ENCODE measurements at places on chromosomes 12 and 14. TPM values are rescaled to one million over a fixed set of nuclear protein-coding genes. Genes with fewer than 3 reads are reported as not detected.

GRCh38 chr14:47660158-47660557 lies 15.2 kb downstream of the MDGA2 start:
- no peaks in the 10 kb centered on the region for H3K27me3 ChIP-seq
- H3K36me3 ChIP-seq: no peaks in the 10 kb centered on the region
- no peak overlapping the region for H3K27ac ChIP-seq
- DNase-seq: no peak
- no peaks in the 10 kb centered on the region for H3K4me1 ChIP-seq

DNA sequence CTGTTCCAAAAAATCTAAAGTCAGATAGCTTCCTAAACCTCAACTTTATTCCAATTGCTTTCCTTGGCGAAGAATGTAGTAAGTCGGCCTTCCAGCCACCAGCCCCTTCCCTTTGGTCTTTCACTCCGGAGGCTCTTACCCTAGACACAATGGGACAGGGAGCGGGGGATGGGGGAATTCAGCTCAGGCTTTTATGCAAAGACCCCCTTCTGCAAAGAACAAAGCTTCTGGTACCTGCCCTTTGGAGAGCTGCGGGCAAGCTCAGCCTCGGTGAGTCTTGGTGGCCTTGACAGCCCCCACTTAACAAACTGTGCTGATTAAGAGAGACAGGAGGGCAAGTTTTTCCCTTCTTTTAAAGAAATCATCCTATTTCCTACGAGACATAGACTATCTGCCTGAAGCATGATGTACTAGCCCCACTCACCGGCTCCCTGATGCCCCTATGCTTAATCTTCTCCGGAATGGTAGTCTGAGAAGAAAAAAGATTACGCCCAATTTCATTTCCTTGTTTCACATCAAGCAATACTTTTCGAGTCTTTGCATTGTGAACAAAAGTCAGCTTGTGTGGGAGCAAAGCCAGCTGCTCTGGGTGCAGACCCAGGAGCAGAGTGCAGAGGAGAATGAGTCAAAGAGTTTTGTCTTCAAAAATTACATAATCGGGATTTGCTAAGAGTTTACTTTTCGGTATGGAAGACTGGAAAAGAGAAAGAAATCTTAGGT lies 1.5 kb upstream of the NANOG start:
- H3K27ac ChIP-seq: no peak overlapping the region
- no peak for DNase-seq
- no peaks in the 10 kb centered on the region for H3K4me1 ChIP-seq
- H3K36me3 ChIP-seq: no peaks in the 10 kb centered on the region
- H3K27me3 ChIP-seq: no peaks in the 10 kb centered on the region

DNA sequence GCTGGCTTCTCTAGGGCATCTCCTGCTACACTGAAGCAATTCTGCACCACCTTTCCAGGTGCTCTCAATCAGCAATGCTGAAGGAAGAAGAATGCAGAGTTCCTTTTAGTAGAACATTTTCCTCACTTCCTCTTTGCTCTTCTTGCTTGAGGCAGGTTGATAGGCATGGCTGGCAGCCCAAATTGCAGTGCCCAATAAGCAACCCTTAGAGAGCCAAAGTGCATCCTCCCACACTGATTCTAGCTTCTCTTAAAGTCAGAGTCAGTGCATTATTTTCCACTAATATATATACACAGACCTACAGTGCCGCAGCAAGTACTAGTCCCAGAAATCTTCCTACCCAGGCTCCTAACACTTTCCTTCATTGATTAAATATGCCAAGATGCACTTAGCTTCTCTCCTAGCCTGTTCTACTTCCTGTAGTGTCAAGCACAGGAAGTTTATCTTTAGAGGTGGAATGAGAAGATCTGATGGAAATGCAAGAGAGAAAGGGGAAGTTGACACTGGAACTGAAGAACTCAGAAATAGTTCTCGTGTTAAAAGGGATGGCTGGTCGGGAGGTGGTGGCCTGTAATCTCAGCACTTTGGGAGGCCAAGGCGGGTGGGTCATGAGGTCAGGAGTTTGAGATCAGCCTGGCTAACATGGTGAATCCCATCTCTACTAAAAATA lies 132.7 kb downstream of the SSPN start:
- H3K36me3 ChIP-seq: no peaks in the 10 kb centered on the region
- DNase-seq: peak; percentile 71
- peaks cover 13% of the 10 kb centered on the region for H3K4me1 ChIP-seq
- H3K27me3 ChIP-seq: no peaks in the 10 kb centered on the region
- peak overlapping the region; percentile 1 for H3K27ac ChIP-seq
- no peak overlapping the region for H3K4me3 ChIP-seq

DNA sequence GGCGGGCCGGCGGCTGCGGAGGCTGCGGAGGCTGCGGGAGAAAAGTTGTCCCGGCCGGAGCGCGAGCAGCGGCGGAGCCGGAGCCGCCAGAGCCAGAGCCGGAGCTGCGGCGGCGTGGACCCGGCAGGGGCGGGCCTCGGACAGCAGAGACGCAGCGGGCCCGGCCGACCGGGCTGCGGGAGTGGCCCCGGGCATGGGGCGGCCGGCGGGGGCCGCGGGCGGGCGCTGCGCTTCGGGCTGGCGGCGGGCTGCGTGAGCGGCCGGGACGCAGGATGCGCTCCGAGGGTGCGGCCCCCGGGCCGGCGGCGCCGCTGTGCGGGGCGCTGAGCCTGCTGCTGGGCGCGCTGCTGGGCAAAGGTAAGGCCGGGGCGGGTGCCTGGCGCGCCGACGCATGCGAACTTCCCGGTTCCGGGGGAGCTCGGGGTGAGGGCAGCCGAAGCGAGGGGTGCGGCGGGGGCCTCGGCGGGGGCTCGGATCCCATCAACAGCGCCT lies at the start of gene TMEM132C:
Gene TMEM132C (plus strand): TSS at position 40 of the 492 bp plus-strand sequence. CDS start 233 bp downstream, at position 273.
- no peaks in the 10 kb centered on the region for H3K27me3 ChIP-seq
- no peak within 1 kb of the TSS for H3K4me3 ChIP-seq
- H3K27ac ChIP-seq: no peak within 1 kb of the TSS
- H3K4me1 ChIP-seq: no peaks in the 10 kb centered on the region

- peak overlapping the region; percentile 85 for H3K4me3 ChIP-seq
- H3K36me3 ChIP-seq: peaks cover 13% of the 10 kb centered on the region
- peak overlapping the region; percentile 76 for H3K27ac ChIP-seq
Measured at GRCh38 chr12:67649261-67649569, 670 bp downstream of the DYRK2 start.

- no peak overlapping the region for H3K27ac ChIP-seq
- no peaks in the 10 kb centered on the region for H3K4me1 ChIP-seq
- DNase-seq: no peak
- H3K4me3 ChIP-seq: no peak overlapping the region
- H3K27me3 ChIP-seq: peaks cover 3% of the 10 kb centered on the region
Measured at GRCh38 chr12:52754135-52754534, 23.0 kb downstream of the KRT76 start.

DNA sequence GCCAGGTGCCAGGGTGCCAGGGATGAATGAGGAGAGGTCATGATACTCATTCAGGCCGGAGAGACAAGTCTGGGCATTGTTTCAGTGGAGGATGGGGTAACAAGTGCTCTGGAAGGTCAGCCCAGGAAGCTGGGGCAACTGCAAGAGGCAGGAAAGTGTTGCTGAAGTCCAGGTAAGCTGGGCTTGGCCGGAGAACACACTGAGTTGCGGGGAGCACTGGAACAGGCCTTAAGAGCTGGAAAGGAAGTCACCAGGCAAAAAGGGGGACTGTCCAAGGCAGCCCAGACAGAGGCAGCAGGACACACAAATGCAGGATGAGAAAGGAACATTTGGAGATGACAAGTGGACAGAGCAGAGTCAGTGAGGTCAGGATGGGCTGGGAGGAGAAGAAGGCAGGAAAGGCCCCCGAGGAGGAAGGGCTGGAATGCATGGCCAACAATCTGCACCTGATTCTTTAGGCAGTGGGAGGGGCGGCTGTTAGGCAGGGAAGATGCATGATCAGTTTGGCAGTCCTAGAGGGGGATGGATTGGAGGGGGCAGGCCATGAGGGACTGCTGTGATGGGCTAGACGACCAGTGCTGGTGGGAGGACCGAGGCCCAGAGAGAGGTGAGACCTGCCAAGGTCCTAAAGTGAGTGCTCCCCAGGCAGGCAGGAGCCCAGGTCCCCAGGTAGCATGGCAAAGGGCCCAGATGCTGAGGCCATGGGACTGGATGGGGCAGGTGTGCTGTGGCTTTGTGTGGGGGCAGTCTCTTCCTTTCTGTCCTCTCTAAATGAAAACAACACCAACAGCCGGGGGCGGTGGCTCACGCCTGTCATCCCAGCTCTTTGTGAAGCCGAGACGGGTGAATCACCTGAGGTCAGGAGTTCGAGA lies 17.2 kb upstream of the HHIPL1 start:
- no peak overlapping the region for H3K27ac ChIP-seq
- peaks cover 4% of the 10 kb centered on the region for H3K4me1 ChIP-seq
- H3K4me3 ChIP-seq: no peak overlapping the region
- H3K36me3 ChIP-seq: no peaks in the 10 kb centered on the region
- H3K27me3 ChIP-seq: no peaks in the 10 kb centered on the region

- H3K27me3 ChIP-seq: no peaks in the 10 kb centered on the region
- H3K36me3 ChIP-seq: no peaks in the 10 kb centered on the region
- no peak for DNase-seq
- no peak overlapping the region for H3K4me3 ChIP-seq
Measured at GRCh38 chr14:52080158-52080800, 11.4 kb upstream of the NID2 start.

DNA sequence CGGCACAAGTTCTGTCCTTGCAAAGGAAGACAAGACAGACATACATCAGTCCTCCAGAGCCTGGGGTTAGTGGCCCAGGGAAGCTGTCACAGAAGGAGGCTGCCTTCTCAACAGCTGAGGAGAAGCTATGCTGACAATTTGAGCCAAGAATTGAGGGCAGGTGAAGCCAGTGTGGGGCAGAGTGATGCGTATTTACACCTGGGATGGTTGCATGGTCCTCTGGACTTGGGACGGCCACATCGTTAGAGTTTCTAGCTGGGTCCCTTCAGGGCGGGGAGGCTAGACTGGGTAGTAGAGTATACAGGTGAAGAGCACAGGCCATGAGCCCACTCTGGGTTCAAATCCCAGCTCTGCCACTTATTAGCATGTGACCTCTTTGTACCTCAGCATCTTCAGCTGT lies 16.5 kb downstream of the KRT85 start:
- no peak overlapping the region for H3K27ac ChIP-seq
- H3K36me3 ChIP-seq: no peaks in the 10 kb centered on the region
- H3K4me1 ChIP-seq: no peaks in the 10 kb centered on the region
- DNase-seq: no peak

DNA sequence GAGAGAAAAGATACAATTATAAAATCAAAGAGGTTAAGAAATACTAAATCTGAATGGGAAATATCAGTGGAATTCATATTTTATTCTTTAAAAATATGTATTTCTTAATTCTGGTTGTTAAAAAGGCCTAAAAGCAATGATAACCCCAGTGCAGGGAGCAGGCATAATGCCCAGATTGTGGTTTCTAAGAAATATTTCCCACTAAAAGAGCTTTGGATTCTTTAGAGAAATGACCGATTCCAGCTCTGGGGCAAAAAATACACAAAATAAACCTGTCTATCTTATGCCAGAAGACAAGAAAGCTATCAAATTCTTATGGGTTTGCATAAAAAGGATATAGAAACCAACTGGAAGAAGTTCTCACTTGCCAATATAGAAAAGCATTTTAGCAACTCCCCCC lies 71.6 kb downstream of the PDE6H start:
- H3K4me1 ChIP-seq: no peaks in the 10 kb centered on the region
- no peak overlapping the region for H3K4me3 ChIP-seq
- H3K36me3 ChIP-seq: no peaks in the 10 kb centered on the region
- H3K27me3 ChIP-seq: no peaks in the 10 kb centered on the region

DNA sequence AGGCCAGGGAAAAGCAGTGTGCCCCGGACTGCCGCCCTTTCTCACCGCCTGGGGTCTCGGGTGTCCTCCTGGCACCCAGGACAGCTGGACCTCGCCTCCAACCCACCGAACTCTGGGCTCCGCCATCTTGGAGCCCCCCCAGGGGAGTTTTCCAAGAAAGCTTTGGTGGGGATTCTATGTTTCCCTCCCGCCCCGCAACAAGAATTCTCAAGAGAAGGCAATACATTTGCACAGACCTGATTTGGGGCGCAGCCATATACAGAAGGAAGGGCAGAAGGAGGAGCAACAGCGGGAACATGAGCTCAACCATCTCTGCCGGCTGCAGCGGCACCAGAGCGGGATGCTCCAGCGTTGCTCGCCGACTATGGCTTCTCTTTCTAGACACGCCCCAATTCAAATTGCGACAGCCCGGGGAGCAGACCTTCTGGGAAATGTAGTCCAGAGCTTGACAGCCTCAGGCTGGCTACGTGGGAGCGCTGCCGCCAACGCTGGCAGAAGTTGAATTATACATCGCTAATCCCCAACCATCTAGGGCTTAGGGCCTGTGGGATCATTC lies at the start of gene RDH11:
Gene RDH11 (minus strand): TSS at position 371 of the 556 bp plus-strand sequence. CDS start 61 bp downstream, at position 310.
- peaks cover 16% of the 10 kb centered on the region for H3K36me3 ChIP-seq
- H3K4me3 ChIP-seq: peak within 1 kb of the TSS; percentile 89
- peak; percentile 87 for DNase-seq
- peak within 1 kb of the TSS; percentile 88 for H3K27ac ChIP-seq
- peaks cover 6% of the 10 kb centered on the region for H3K4me1 ChIP-seq
- no peaks in the 10 kb centered on the region for H3K27me3 ChIP-seq

DNA sequence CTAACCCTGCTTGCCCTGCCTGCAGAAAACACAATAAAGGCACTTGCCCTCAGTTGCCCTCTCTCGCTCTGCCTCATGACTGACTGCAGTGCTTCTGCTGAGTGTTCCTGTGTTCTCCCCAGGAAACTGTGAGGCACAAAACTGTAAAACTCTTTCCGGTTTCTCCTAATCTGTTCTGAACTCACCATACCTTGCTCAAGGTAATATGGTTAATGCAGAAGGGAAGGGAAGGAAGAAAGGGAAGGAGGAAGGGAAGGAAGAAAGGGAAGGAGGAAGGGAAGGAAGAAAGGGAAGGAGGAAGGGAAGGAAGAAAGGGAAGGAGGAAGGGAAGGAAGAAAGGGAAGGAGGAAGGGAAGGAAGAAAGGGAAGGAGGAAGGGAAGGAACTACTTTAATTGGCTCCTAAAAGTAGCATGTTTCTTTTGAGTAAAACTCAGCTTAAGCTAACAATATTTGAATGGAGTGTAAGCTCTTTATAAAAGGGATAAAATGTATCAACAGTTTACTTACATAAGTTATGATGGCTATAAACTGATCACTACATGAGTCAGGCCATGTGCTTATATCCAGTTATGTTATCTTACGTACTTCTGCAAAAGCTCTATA lies 334.0 kb upstream of the CLEC14A start:
- no peaks in the 10 kb centered on the region for H3K4me1 ChIP-seq
- no peaks in the 10 kb centered on the region for H3K27me3 ChIP-seq
- no peaks in the 10 kb centered on the region for H3K36me3 ChIP-seq

DNA sequence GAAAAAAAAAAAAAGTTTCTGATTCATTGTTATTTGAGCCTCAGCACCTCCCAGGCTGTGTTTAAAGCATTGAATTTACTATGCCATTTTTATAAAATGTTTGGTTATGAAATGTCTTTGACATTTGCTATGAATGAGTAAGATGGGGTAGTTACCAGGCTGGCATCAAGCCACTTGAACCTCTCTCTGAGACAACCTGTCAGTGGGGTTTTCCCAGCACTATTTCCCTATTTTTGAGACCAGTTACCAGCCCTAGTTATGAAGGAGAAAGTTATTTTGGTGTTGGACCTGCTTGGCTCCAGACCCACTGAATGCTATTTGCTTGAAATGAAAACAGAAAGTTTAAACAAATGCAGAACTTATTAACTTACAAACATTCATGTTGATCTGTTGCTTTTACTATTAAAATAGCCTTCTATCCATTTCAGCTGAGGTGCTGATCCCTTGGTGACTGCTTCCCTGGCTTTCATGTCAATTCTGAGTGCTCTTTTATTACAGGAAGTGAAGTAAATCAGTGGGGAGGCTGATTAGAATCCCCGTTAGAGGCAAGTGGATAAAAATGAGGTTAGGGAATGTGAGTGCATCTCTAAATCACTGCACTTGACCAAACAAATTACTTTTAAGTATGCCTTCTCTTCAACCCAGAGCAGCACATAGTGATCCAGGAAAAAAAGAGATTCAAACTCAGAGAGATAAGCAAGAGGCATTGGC lies 37.8 kb downstream of the LLPH start:
- no peak overlapping the region for H3K27ac ChIP-seq
- no peaks in the 10 kb centered on the region for H3K4me1 ChIP-seq
- no peak for DNase-seq

The TSPAN19 gene
- polyA plus RNA-seq: not detected

The ACVR1B gene
- 3.2 TPM for polyA plus RNA-seq

The TAS2R8 gene
- 0.20 TPM for polyA plus RNA-seq

The CISTR gene
- not detected for polyA plus RNA-seq
